Muscle of leg (tissue), 16 donors: ENCODE measurements at places on chromosomes 4 and X. TPM values are rescaled to one million over a fixed set of nuclear protein-coding genes. Genes with fewer than 3 reads are reported as not detected.

KCND1 gene
- total RNA-seq: 0.66 TPM

PCYT1B gene
- 1.4 TPM for total RNA-seq

GPRIN3 gene
- total RNA-seq: 4.3 TPM

CCKAR gene
- total RNA-seq: not detected

MAGEE2 gene
- total RNA-seq: 0.27 TPM

PITX2 gene
- total RNA-seq: 23.4 TPM

ADH4 gene
- total RNA-seq: not detected

DMD gene
- total RNA-seq: 106 TPM

HPGDS gene
- total RNA-seq: 8.7 TPM

XK gene
- total RNA-seq: 3.7 TPM

SLC6A14 gene
- not detected for total RNA-seq

DNA sequence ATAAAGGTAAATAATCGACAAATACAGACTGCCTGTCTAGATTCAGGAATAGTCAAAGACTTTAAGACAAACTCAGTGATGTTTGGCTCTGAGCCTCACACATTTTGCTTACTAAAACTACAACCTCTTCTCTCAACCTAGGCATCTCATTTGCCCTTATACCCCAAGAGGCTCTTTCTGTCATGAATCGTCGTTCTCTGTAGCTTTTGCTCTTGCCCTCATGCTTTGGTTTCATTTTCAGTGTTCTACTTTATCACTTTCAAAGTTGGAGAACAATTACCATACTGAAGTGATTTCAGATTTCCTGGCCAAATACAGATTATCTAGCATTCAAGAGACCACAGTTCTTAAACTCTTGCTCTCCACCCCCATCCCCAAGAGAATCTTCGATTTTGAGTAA, 114.1 kb upstream of the RAP2C start:
- no peaks in the 10 kb centered on the region for H3K4me1 ChIP-seq
- peak; percentile 6 for DNase-seq
- no peak overlapping the region for H3K4me3 ChIP-seq
- peaks cover 12% of the 10 kb centered on the region for H3K27me3 ChIP-seq
- no peak overlapping the region for H3K27ac ChIP-seq

DNA sequence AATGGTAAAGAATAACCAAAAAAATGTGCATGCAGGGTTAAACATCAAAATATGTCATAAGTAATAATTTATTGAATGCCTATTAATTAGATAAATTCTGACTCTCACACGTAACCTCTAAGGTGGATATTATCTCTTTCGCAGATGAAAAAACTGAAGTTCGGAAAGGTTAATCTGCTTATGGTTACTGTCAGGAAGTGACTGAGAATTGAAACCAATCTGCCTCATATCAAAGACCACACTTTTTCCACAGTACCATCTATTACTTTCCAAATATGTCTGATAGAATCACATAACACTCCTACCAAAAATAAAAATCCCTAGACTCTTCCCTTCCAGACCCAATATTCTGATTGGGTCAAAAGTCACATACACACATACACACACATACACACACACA, 6.2 kb downstream of the CHIC2 start:
- no peaks in the 10 kb centered on the region for H3K4me1 ChIP-seq
- no peak overlapping the region for H3K4me3 ChIP-seq
- DNase-seq: no peak
- no peak overlapping the region for H3K27ac ChIP-seq
- no peaks in the 10 kb centered on the region for H3K27me3 ChIP-seq
- H3K36me3 ChIP-seq: no peaks in the 10 kb centered on the region

DNA sequence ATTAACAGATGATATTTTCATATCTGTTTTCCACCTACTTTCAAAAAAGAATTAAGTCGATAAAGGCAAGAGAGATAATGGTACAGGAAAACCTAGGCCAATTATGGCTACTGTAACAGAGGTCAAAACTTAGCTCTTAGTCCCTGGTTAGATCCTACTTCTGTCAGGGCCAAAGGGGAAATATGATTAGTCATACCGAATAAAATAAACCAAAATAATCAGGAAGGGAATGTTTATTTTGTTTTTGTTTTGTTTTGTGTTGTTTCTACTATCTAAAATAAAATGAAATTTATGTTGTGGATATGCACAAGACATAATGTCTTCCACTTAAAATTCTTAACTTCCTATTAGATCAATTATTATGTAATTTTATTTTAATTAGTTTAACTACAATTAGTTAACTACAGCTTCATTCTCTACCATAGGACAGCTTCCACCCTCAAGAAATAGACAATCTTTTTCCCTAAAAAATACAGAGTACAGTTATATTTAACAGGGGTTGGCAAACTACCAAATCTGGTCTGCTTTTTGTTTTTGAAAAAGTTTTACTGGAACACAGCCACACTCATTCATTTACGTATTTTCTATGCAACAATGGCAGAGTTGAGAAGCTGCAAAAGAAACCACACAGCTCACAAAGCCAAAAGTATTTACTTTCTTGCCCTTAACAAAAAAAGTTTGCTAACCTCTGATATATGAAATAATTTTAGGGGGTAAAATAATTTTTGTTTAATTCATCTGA, 25.4 kb downstream of the TMEM47 start:
- peaks cover 3% of the 10 kb centered on the region for H3K4me1 ChIP-seq
- no peak overlapping the region for H3K4me3 ChIP-seq
- H3K27me3 ChIP-seq: peaks cover 2% of the 10 kb centered on the region
- H3K36me3 ChIP-seq: peaks cover 6% of the 10 kb centered on the region

- H3K36me3 ChIP-seq: no peaks in the 10 kb centered on the region
- no peak for DNase-seq
- no peak overlapping the region for H3K4me3 ChIP-seq
- peaks cover 8% of the 10 kb centered on the region for H3K4me1 ChIP-seq
Observed at GRCh38 chr4:62133101-62133897, 933.2 kb downstream of the ADGRL3 start.

GRCh38 chrX:103817502-103817901, 14.6 kb downstream of the RAB9B start:
- H3K27ac ChIP-seq: no peak overlapping the region
- no peaks in the 10 kb centered on the region for H3K4me1 ChIP-seq
- peaks cover 3% of the 10 kb centered on the region for H3K27me3 ChIP-seq
- no peaks in the 10 kb centered on the region for H3K36me3 ChIP-seq

DNA sequence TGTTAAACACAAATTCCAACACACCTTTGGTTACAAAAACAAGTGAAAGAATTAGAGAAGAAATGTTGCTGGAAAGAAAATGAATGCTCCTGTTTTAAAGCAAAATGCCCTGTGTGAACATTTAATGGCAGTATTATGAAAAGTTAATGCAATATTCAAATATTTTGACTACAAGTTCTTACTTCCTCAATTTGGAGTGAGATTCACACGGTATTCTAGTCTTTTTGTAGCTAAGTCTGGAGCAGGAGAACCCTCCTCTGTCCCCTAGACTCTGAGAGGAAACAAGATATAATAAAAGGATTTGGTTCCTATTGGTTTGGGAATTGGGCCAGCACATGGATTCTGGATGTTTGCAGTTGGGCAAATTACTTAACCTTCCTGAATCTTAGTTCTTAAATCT, 12.7 kb downstream of the MAD2L1 start:
- no peaks in the 10 kb centered on the region for H3K27me3 ChIP-seq
- H3K36me3 ChIP-seq: peaks cover 8% of the 10 kb centered on the region
- H3K4me1 ChIP-seq: peaks cover 9% of the 10 kb centered on the region
- no peak for DNase-seq

- H3K4me1 ChIP-seq: no peaks in the 10 kb centered on the region
- no peak overlapping the region for H3K27ac ChIP-seq
- no peak overlapping the region for H3K4me3 ChIP-seq
Observed at GRCh38 chrX:68717196-68717595, 69.7 kb downstream of the STARD8 start.

- peaks cover 2% of the 10 kb centered on the region for H3K4me1 ChIP-seq
- H3K4me3 ChIP-seq: peak within 1 kb of the TSS; percentile 29
- peak within 1 kb of the TSS; percentile 75 for H3K27ac ChIP-seq
- H3K27me3 ChIP-seq: peaks cover 16% of the 10 kb centered on the region
Observed at GRCh38 chrX:21757960-21758359, at the start of gene SMPX. Gene SMPX, minus strand, starts transcription at chrX:21758116. Its CDS starts 3,826 bp downstream, at chrX:21754290.

DNA sequence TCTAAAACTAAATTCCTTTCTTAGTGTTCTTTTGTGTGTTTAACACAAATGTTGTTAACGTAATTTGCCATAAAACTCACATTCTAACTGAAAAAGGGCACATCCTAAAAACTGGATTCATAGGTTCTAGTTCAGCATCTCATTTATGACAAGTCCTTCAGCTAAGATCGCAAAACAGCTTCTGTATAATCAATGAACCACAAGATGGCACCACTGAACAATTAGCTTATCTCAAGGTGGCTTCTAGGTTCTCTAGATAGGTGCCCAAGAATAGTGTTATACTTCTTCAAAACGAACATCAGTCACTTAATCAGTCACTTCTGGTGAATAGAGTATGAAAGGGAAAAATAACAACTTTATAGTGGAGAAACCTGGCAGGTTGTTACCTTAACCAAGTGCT, 54.3 kb downstream of the NRK start:
- H3K4me3 ChIP-seq: no peak overlapping the region
- no peak for DNase-seq
- H3K4me1 ChIP-seq: peaks cover 5% of the 10 kb centered on the region
- no peak overlapping the region for H3K27ac ChIP-seq
- no peaks in the 10 kb centered on the region for H3K27me3 ChIP-seq

- no peak for DNase-seq
- H3K4me3 ChIP-seq: no peak overlapping the region
- no peaks in the 10 kb centered on the region for H3K4me1 ChIP-seq
- H3K27ac ChIP-seq: no peak overlapping the region
Observed at GRCh38 chr4:111681270-111681669, 464.0 kb upstream of the FAM241A start.

- H3K36me3 ChIP-seq: no peaks in the 10 kb centered on the region
- peaks cover 11% of the 10 kb centered on the region for H3K27me3 ChIP-seq
- no peaks in the 10 kb centered on the region for H3K4me1 ChIP-seq
- no peak overlapping the region for H3K4me3 ChIP-seq
Observed at GRCh38 chrX:51459125-51459524, 37.3 kb downstream of the NUDT11 start.

DNA sequence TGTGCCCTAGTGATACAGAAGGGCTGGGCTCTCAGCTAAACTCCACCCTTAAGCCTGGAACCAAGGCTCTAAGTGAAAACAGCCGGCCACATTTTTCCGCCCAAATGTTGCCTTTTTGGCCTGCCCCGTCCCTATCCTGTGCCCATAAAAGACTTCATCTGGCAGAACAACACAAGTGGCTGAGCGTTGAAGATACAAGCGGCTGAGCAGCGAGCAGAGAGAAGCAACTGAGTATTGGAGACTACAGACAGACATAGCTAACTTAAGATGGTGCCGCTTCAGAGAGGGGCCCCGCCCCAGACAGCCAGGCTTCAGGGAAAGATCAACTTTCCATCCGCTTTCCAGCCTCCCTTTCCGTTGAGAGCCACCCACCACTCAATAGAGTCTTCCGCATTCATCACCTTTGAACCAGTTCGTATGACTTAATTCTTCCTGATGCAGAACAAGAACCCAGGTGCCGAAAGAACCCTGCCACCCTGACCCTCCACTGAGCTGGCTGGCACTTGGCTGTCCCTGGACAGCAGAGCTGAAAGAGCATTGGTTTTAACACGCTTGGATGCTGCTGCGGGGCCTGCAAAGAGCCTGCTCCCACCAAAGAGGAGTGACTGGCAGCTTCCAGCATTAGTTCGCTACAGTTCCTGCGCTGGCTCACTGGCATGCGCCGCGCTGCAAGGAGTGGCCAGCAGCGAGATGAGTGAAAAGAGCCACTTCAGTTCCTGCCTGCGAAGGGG, 853.2 kb upstream of the INTU start:
- H3K4me3 ChIP-seq: no peak overlapping the region
- no peak overlapping the region for H3K27ac ChIP-seq
- H3K27me3 ChIP-seq: no peaks in the 10 kb centered on the region
- no peaks in the 10 kb centered on the region for H3K36me3 ChIP-seq
- no peak for DNase-seq

GRCh38 chrX:150355913-150356312, 7.2 kb upstream of the MAMLD1 start:
- no peak for DNase-seq
- H3K27me3 ChIP-seq: peaks cover 20% of the 10 kb centered on the region
- no peaks in the 10 kb centered on the region for H3K36me3 ChIP-seq
- H3K4me3 ChIP-seq: no peak overlapping the region
- H3K27ac ChIP-seq: no peak overlapping the region
- H3K4me1 ChIP-seq: peaks cover 7% of the 10 kb centered on the region

- peaks cover 3% of the 10 kb centered on the region for H3K4me1 ChIP-seq
- no peak overlapping the region for H3K27ac ChIP-seq
- no peaks in the 10 kb centered on the region for H3K36me3 ChIP-seq
Observed at GRCh38 chr4:182201871-182202270, 41.3 kb upstream of the TENM3 start.

DNA sequence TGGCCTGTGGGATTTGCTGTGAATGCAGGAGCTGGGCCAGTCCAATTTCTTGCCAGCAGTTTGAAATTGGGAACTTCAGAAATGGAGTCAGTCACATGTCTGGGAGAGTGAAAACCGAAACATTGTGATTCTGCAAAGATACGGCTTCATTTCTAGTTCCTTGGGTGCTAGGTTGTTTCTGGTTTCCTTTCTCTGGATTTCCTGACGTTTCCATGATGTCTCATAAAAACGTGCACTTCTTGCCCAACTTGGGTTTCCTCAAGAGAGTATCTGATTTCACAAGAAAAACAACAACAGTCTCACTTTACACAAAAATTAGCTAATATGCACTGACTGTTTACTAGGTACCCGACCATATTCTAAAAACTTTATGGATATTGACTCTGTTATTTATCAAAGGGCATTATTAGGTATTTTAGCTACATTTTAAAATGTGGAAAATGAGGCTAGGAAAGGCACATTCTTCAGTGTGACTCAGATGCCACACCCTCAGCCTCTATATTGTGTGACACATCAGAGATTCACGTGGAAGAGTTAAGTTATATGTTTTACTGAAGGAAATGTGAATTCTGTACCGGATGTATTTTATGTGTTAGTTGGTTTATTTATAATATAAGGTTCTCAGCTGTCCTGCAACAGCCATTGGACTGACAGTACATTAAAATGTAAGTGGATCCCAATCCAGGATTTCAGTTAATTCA, 225.0 kb upstream of the PUDP start:
- H3K27me3 ChIP-seq: peaks cover 6% of the 10 kb centered on the region
- DNase-seq: peak; percentile 55
- H3K36me3 ChIP-seq: no peaks in the 10 kb centered on the region
- no peaks in the 10 kb centered on the region for H3K4me1 ChIP-seq
- no peak overlapping the region for H3K4me3 ChIP-seq
- no peak overlapping the region for H3K27ac ChIP-seq
